Eye (tissue), 1 donor: ENCODE measurements at places on chromosomes 2 and 18.

- DNase-seq = no peak
Observed at GRCh38 chr2:18372641-18373040, 187.8 kb downstream of the RDH14 start.

- no peak for DNase-seq
Observed at GRCh38 chr2:129070663-129071062, 752.0 kb upstream of the HS6ST1 start.

- no peak for DNase-seq
Observed at GRCh38 chr2:154740361-154740760, 41.9 kb downstream of the KCNJ3 start.

DNA sequence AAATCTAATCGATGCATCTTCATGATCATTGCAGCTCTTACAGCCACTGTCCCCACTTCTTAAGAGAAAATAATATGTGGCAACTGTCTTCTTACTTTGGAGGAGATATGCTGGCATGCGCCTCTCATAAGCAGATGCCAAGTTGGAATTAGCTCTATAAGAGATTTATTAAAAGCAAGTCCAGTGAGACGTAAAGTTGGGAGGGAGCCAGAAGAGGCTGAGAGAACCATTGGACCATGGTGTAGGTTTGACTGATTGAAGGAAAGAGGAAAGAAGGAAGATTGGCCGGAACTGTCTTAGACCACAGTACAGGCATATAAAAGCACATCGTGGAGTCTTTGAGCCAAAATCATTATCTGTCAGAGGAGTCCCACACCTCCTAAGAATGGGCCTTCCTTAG is 265.7 kb upstream of the ZC3H15 start:
- no peak for DNase-seq

DNA sequence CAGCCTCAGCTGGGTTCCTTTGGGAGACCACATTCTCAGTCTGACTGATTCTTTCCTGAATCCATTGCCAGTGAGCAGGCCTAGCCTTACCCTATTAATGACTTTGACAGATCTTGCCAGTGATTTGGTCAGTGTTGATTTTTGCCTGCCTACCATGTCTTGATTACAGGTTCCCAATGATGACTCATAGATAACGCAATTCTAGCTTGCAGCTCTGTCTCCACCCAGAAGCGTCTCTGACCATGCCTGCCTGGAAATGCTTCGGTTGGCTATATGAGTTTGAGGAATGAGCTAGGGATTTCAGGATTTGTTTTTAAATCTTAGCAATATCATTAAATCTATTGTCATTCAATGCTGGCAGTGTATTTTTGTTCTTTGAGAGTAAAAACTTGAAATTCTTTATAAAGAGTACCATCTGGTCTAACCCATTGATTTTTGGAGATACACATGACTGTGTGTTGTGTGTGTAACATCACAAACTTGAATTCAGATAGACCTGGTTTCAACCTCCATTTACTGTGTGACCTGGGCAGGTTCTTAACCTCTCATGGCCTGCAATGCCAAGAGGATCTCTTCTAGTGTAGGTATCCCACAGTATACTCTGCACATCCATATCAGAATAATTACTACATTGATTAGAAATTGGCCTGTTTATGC is 57.0 kb downstream of the CCDC150 start:
- DNase-seq = no peak

- no peak for DNase-seq
Observed at GRCh38 chr2:70471129-70471528, 82.5 kb downstream of the TGFA start.
